NCI-H2227 treated with DMSO at 0.1 percent for 48 hours (cell line): ENCODE measurements at places on chromosomes 11 and 22.

GRCh38 chr11:60756307-60757032 is at the start of gene MS4A15:
TSS of gene MS4A15 (plus strand) at chr11:60756867. CDS start at chr11:60763734, 6,867 bp downstream.
- DNase-seq = no peak

GRCh38 chr11:117857734-117858414 is 18.6 kb downstream of the FXYD6 start:
- no peak for DNase-seq

- DNase-seq = no peak
Observed at GRCh38 chr22:49331223-49331815, 496.4 kb downstream of the BRD1 start.

- peak; percentile 41 for DNase-seq
Observed at GRCh38 chr11:122108192-122108799, 7.7 kb downstream of the BLID start.

- no peak for DNase-seq
Observed at GRCh38 chr22:29846290-29846689, 8.2 kb upstream of the ASCC2 start.

DNA sequence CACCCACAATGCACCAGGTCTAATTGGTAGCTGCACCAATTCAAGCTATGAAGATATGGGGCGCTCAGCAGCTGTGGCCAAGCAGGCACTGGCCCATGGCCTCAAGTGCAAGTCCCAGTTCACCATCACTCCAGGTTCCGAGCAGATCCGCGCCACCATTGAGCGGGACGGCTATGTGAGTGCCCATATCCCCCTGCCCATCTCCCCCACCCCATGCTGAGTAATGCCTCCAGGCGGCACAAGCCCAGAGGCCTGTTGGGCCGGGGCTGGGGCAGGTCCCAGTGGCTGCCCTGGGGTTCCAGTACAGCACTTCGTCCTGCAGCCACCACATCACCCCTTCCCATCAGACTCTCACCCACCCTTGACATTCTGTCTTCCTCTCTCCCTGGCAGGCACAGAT is 21.5 kb downstream of the POLR3H start:
- no peak for DNase-seq

- no peak for DNase-seq
Observed at GRCh38 chr11:125457814-125458343, 38.2 kb downstream of the FEZ1 start.
